ENCODE measurements at places on chromosomes 13 and 19.
A peak's percentile ranks its signal among the peaks of the same experiment; 100 is the strongest.

DNA sequence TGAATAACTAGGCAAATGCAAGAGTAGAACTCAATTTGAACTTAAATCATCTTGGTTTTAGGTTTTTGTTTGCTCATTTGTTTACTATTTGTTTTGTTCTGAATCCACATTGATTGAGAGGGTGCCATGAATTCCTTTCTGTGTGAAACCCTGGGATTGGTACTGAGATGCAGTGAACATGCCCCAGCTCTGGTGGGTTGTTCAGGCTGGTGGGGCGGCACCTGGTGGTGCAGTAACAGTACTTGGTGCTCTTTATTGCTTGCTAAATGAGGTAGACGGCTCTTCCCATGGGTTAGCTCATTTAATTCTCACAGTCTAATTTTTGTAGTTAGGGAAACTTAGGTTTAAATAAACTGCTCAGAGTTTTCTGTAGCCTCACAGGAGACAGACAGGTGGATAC lies 48.4 kb downstream of the WASF3 start:
- DNase-seq, result no peak

- DNase-seq, result no peak
These were observed 437.4 kb upstream of the MIR17HG start for GRCh38 chr13:90910018-90910639.

GRCh38 chr19:12785431-12786031 lies 5.8 kb upstream of the JUNB start:
- DNase-seq, result no peak

GRCh38 chr13:78662467-78662866 lies 3.5 kb upstream of the OBI1 start:
- DNase-seq, result no peak

DNA sequence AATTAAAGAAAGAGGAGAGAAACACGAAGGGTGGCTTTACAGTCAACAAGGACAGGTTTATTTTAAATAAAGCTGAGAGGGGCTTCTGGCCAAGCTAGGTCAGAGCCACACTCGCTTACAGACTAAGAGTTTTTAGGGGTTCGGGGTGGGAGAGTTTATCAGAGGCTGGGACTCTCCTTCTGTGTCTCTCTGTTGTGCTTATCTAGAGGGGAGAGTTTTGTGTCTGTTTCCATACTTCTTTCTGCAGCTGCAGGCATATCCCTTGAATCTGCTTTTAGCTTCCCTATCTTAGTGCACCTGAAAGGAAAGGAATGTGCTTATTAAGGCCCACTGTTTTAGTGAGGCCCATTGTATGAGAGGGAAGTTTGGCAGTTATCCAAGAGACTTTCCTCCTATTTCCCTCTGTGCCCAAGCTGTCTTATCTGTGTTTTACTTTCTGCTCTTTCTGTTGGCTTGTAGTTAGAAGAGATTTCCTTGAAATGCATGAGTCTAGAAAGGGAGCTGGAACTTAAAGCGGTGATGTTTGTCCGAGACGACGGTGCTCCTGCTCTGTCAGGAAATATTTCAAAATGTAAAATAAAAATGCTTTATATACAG lies 275.3 kb downstream of the KCTD12 start:
- no peak for DNase-seq

DNA sequence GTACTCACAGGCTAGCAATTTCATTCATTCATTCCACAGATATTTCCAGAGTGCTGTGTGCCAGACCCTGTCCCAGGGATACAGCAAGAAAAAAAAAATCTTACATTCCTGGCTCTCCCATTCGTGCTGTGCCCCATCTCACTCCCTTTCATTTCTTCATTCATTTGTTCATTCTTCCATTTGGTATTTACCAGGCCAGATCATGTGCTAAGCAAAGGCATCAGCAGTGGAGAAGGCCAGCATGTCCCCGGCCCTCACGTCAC lies 2.3 kb downstream of the MAP3K10 start:
- DNase-seq, result no peak

- DNase-seq, result no peak
These were observed at the start of gene PRX for GRCh38 chr19:40413291-40413845. Gene PRX (minus strand): TSS chr19:40413378. CDS start chr19:40407932, 5,446 bp downstream.

DNA sequence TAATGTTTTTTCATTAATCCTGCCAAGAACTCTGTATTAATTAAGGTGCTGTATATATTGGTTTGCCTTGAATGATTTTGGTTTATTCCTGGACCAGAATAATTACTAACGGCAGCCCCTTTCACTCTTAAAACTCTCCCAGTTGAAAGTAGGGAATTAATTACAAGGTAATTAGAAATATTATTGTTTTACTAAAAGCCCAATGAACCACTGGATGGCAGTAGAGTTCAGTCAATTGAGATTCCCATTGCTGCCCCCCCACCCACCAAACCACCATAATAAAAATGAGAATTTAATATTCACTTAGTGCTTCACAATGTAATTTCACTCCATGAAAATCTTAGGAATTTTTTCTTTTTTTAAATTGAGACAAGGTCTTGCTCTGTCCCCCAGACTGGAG lies 13.7 kb downstream of the WBP4 start:
- DNase-seq, result no peak

- DNase-seq, result no peak
These were observed 27.0 kb downstream of the TNFSF11 start for GRCh38 chr13:42600943-42601342.

DNA sequence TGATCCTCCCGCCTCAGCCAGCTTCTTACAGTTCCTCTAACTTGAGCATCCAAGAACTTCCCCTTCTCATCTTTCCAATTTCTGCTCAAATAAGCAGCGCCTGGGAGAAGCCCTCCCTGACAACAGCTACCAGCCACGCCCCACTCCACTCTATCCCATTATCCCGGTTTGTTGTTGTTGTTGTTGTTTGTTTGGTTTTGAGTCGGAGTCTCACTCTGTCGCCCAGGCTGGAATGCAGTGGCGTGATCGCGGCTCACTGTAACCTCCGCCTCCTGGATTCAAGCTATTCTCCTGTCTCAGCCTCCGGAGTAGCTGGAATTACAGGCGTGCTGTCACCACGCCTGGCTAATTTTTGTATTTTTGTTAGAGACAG lies 822 bp upstream of the PTPRS start:
- no peak for DNase-seq

- DNase-seq, result no peak
These were observed 1.6 kb upstream of the PPP1R12C start for GRCh38 chr19:55119053-55119452.

- no peak for DNase-seq
These were observed 414.2 kb downstream of the FOXO1 start for GRCh38 chr13:40252241-40252640.

DNA sequence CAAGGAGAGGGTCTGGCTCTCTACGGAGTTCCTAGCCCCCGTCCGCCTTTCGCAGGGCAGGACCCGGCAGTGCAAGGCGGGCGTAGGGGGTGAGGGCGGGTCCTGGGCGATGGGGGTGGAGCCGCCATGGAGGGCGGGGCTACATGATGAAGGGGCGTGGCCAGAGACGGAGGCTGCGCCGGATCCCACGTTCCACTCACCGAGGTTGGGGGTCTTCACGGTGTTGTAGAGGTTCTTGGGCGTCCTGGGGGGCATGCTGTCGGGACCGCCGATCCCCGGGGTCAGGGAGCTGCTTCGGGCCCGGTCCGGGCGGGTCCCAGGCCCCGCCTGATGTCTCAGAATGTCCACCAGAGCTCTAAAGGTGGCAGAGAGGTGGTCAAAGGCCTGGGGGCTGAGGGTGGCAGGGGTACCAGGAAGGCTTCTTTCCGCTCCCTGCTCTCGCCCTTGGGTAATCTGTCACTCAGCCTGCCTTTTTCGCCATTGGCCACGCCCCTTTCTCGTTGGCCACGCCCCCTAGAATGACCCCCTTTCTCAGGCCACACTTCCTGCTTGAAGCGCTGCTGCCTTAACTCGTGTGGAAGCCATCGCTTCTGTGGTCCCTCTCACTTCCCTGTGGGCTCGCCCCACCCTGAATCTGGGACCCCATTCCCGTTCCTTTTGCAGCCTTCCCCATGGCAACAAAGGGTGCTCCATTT lies 2.5 kb downstream of the SHISA7 start:
- DNase-seq, result no peak

GRCh38 chr19:55398200-55398925 lies 9.2 kb downstream of the UBE2S start:
- DNase-seq, result no peak

GRCh38 chr13:32426990-32427851 lies 709 bp downstream of the N4BP2L1 start:
- peak; percentile 78 for DNase-seq

DNA sequence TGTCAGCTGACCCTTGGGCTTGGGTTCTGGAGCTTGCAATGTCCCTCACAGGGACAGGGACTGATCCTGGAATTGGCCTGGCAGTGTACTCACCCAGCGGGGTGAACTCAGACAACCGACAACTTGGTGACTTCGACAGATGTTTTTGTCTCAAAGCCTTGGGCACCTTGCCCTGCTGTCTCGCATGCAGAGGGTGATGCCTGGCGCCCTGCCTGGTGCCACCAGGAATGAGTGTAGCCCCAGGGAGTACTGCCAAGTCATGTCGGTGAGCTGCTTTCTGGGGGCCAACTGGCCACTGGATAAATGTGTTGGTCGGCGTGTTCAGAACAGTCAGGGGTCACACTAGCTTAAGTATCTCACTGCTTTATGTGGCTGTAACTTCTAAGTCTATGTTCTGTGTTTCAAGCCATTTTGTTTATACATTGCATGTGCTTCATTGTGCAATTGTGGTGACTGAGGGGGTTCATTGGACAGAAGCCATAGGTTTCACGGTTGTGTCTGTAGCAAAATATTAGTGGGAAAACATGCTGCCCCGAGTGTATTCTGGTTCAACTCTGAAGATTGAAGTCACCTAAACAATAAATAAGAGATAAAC lies 96.3 kb upstream of the TNFSF11 start:
- DNase-seq, result no peak

- no peak for DNase-seq
These were observed 9.2 kb downstream of the PLPP2 start for GRCh38 chr19:281992-282391.

DNA sequence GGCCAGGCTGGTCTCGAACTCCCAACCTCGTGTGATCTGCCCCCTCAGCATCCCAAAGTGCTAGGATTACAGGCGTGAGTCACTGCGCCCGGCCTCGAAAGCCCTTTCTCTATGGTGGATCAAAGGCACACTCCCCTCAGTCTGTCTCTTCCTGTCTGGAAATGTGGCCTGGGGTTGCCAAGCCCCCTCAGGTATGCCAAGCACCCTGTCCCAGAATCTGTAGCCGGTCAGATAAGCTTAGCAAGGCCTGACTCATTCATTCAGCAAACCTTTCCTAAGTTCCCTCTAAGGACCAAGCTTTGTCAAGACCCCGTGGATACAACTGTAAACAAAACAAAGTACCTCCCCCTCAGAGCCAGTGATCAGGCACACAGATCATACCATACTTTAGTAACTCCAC lies 14.1 kb downstream of the NUCB1 start:
- DNase-seq, result no peak

GRCh38 chr19:54108496-54108895 lies 5.8 kb downstream of the NDUFA3 start:
- no peak for DNase-seq

- DNase-seq, result peak; percentile 84
These were observed at the start of gene ZBTB7A for GRCh38 chr19:4066682-4067395. Gene ZBTB7A (minus strand): TSS chr19:4066899. CDS start chr19:4055232, 11,667 bp downstream.

DNA sequence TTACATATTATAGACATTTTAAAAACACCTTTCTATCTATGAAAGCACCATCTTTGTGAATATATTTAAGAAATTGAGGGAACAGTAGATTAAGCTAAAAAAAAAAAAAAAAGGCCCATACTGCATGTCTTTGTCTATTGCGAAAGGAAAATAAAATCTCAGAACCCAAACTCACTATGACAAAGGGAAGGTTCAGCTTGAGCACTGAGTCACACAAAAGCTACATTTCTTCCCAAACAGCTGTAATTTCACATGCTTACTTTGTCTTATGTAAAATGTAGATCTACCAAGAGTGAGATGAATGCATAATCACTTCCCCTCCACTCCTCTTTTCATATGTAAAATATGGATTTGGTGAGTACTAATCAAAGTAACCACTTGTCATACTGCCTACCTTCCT lies 640.1 kb upstream of the KLF12 start:
- DNase-seq, result no peak

DNA sequence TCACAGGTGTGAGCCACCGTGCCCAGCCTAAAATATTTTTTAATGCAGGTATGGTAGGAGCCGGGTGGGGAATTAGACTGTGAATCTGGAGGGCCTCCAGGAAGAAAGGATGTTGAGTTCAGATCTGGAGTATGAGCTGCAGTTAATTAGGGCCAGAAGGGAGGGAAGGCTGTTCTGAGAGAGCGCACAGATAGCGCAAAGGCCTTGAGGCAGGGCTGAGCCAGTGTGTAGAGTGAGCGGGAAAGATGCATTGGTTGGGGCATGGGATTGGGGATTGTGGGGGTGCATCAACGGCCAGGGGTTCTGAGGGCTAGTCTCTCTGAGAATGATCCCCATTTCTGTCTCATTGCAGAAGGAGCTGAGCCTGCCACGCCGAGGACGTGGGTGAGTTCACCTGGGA lies 9.7 kb downstream of the MAST3 start:
- DNase-seq, result no peak

DNA sequence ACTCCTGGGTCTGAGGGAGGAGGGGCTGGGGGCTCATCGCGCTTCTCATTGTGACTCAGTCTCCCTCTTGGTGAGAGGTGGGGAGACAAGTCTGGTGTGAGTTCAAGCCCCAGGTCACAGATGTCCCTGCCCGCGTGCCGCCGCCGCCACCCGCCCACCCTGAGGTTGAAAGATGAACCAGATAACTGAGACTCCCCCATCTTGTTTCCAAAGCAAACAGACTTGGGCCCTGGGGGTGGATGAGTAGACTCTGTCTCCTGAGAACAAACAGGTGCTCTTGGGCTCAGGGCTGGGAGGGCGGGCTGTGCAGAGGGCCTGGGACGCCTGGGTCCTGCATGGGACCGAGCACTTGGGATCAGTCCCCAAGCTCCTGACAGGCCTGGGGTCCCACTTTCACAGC lies 567 bp downstream of the SBK2 start:
- DNase-seq, result no peak

- no peak for DNase-seq
These were observed 21.9 kb downstream of the ANKRD27 start for GRCh38 chr19:32652894-32653598.

- no peak for DNase-seq
These were observed 237.1 kb upstream of the ARGLU1 start for GRCh38 chr13:106804991-106805390.

- no peak for DNase-seq
These were observed 2.1 kb upstream of the PCDH8 start for GRCh38 chr13:52850396-52851136.

GRCh38 chr19:45418802-45419201 lies 4.9 kb downstream of the ERCC1 start:
- no peak for DNase-seq

- no peak for DNase-seq
These were observed 495 bp downstream of the LSR start for GRCh38 chr19:35249146-35249847.

DNA sequence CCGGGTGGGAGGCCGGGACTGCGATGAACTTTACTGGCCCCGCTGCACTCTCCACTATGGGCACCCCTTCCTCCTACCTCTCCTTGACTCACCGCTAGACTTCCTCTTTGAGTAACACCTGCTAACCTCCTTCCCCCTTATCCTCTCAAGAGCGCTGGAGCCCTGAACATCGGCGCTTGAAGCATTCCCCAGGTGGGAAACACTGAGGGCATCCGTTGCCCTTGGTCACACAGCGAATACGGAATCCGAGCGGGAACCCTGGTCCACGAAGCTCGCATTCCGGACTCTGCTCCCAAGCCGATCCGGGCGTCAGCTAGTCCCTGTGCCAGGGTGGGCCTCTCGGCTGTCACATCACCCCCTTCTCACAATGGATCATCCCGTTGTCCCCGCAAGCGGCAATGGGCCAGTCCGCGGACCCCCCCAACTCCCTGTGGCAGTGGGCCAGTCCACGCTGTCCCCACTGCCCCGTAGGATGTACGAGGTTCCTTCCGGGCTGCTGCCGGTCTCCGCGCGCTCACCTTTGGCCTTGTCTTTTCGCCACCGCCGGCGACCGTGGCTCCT lies 4.2 kb downstream of the LIPE start:
- no peak for DNase-seq

GRCh38 chr13:22599156-22599555 lies 581.6 kb upstream of the SGCG start:
- no peak for DNase-seq

Measured in DND-41 (cell line).